ENCODE measurements at places on chromosomes 5 and 9. TPM values are rescaled to one million over a fixed set of nuclear protein-coding genes. Genes with fewer than 3 reads are reported as not detected.

GRCh38 chr5:170426786-170427185 lies 37.6 kb upstream of the KCNMB1 start:
- H3K27ac ChIP-seq, result no peak overlapping the region
- no peaks in the 10 kb centered on the region for H3K36me3 ChIP-seq
- H3K4me3 ChIP-seq, result no peak overlapping the region
- no peaks in the 10 kb centered on the region for H3K27me3 ChIP-seq

GRCh38 chr9:17342696-17343095 lies 207.9 kb downstream of the CNTLN start:
- peaks cover 9% of the 10 kb centered on the region for H3K36me3 ChIP-seq
- H3K27me3 ChIP-seq, result no peaks in the 10 kb centered on the region
- H3K4me1 ChIP-seq, result no peaks in the 10 kb centered on the region
- no peak overlapping the region for H3K4me3 ChIP-seq

DNA sequence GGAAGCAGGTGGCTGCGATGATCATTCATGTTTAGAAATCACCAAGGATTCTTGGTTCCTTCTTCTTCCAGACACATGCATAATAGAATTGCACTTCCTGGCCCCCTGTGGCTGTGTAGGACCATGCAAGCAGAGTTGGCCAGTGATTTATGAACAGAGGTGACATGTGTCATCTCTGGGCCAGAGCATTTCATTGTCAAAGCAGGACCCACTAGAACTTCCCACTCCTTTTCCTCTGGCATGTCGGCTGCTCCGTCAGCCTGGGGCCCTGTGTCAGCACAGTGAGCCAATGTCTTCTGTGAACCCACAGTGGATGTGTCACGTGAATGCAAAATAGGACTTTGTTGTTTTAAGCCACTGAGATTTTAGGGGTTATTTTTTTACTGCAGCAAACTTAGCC lies 59.2 kb downstream of the HSD17B3 start:
- no peaks in the 10 kb centered on the region for H3K36me3 ChIP-seq
- H3K4me3 ChIP-seq, result no peak overlapping the region
- DNase-seq, result no peak
- H3K4me1 ChIP-seq, result no peaks in the 10 kb centered on the region
- no peak overlapping the region for H3K27ac ChIP-seq

GRCh38 chr9:135082536-135082935 lies 4.9 kb upstream of the OLFM1 start:
- no peak overlapping the region for H3K27ac ChIP-seq
- peaks cover 16% of the 10 kb centered on the region for H3K4me1 ChIP-seq
- peaks cover 12% of the 10 kb centered on the region for H3K27me3 ChIP-seq
- H3K4me3 ChIP-seq, result no peak overlapping the region
- H3K36me3 ChIP-seq, result no peaks in the 10 kb centered on the region

GRCh38 chr5:151078490-151079262 lies 2.2 kb downstream of the TNIP1 start:
- peaks cover 4% of the 10 kb centered on the region for H3K36me3 ChIP-seq
- no peaks in the 10 kb centered on the region for H3K27me3 ChIP-seq
- H3K4me1 ChIP-seq, result peaks cover 67% of the 10 kb centered on the region
- peak; percentile 56 for DNase-seq

DNA sequence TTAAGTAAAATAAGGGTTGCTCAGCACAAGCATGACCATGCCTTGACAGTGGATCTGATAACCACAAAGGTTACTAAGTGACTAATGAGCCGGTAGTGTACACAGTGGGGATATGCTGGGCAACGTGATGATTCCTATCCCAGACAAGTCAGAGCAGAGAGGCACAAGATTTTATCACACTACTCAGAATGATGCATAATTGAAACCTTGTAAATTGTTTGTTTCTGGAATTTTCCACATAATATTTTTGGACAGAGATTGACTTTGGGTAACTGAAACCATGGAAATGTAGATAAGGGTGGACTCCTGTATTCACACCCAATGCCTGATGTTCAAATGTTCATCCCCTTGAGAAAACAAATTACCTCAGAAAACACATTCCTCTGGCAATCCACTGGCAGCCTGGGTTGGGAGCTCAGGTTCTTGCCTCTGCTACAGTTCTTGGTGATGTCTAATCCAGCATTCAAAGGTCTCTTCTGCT lies 16.2 kb upstream of the ERAP1 start:
- no peak overlapping the region for H3K4me3 ChIP-seq
- no peak overlapping the region for H3K27ac ChIP-seq
- DNase-seq, result no peak

- no peak overlapping the region for H3K27ac ChIP-seq
- H3K27me3 ChIP-seq, result no peaks in the 10 kb centered on the region
- peaks cover 88% of the 10 kb centered on the region for H3K36me3 ChIP-seq
- no peaks in the 10 kb centered on the region for H3K4me1 ChIP-seq
- H3K4me3 ChIP-seq, result no peak overlapping the region
These were observed 16.7 kb downstream of the ERAP1 start for GRCh38 chr5:96790961-96791504.

DNA sequence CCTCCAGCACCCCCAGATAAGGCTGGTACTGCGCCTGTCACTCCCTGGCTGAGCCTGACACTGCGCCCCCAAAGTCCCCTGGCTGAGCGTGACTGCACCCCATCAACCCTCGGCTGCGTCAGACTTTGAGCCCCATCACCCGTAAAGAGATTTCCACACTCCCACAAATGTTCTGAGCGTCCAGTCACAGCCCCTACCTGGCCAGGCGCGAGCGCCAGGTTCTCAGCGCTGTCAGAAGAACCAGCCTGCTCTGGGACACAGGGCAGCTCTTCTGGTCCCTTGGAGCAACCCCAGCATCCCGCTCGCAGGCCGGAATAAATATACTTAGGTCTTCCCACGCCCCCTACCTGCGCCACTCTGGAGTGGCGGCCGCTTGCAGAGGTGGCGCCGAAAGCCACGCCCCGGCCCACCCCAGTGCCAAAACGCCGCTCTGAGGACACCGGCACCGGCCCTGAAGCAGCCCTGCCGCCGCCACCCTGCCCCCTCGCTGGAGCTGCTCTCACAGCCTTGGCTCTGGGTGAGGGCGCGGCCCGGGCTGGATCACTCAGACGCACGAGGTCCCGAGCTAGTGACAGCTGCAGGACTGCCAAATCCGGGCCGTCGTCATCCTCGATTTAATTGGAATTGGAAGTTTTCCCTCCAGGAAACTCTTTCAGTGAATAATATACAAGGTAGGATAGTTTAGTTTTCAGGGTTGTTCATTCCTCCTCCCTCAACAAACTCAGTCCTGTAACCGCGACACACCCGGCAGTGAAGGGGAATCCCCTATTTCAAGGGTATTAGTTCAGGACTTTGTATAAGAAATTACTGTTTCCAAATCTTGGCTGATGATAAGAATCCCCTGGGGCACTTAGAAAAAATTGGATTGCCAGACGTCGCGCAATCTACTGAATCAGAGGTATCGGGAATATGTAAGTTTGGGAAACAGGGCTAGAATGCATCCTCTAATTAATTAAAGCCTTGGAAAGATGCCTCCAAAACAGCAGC lies 1.2 kb upstream of the CEMIP2 start:
- H3K36me3 ChIP-seq, result no peaks in the 10 kb centered on the region
- H3K4me3 ChIP-seq, result peak overlapping the region; percentile 83
- no peaks in the 10 kb centered on the region for H3K27me3 ChIP-seq
- peak overlapping the region; percentile 94 for H3K27ac ChIP-seq

Gene SKP2
- 12.1 TPM for total RNA-seq

Gene C9orf152
- 27.6 TPM for total RNA-seq

Gene ZNF300
- 1.8 TPM for total RNA-seq

- DNase-seq, result peak; percentile 74
- H3K27me3 ChIP-seq, result no peaks in the 10 kb centered on the region
- H3K4me3 ChIP-seq, result no peak overlapping the region
- H3K27ac ChIP-seq, result no peak overlapping the region
These were observed 170.3 kb downstream of the PDZD2 start for GRCh38 chr5:31809050-31809870.

DNA sequence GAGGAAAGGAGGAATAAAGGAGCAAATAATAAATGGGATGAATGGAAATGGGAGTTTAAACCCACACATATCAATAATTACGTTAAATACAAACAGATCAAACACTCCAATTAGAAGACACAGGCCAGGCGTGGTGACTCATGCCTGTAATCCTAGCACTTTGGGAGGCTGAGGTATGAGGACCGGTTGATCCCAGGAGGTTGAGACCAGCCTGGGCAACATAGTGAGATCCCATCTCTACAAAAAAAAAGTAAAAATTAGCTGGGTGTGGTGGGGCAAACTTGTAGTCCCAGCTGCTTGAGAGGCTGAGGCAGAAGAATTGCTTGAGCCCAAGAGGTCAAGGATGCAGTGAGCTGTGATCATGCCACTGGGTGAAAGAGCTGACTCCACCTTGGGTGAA lies 3.7 kb downstream of the BAAT start:
- H3K4me1 ChIP-seq, result no peaks in the 10 kb centered on the region
- no peaks in the 10 kb centered on the region for H3K36me3 ChIP-seq
- DNase-seq, result no peak
- H3K4me3 ChIP-seq, result no peak overlapping the region
- no peak overlapping the region for H3K27ac ChIP-seq

DNA sequence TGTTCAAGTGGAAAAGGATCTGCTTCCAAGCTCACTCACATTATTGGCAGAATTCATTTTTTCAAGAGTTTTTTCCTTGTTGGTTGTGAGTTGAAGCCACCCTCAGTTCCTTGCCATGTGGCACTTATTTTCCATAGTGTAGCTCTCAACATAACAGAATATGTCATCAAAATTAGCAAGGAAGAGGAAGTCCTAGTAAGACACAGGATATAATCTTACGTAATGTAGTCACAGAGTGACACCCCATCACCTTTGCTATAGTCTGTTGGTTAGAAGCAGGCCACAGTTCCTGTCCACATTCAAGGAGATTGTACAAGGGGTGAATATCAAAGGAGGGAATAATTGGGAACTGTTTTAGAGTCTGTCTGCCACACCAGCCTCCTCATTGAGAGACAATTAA lies 15.7 kb downstream of the IRGM start:
- DNase-seq, result no peak
- H3K4me3 ChIP-seq, result no peak overlapping the region
- H3K4me1 ChIP-seq, result no peaks in the 10 kb centered on the region

- no peaks in the 10 kb centered on the region for H3K27me3 ChIP-seq
- no peak overlapping the region for H3K27ac ChIP-seq
- H3K36me3 ChIP-seq, result peaks cover 35% of the 10 kb centered on the region
- peaks cover 8% of the 10 kb centered on the region for H3K4me1 ChIP-seq
- H3K4me3 ChIP-seq, result no peak overlapping the region
These were observed 7.0 kb downstream of the MAMDC4 start for GRCh38 chr9:136858844-136859757.

Gene PIP5KL1
- total RNA-seq, result 3.5 TPM

Gene SYK
- total RNA-seq, result 63.8 TPM

GRCh38 chr5:171773106-171773505 lies 12.5 kb upstream of the SMIM23 start:
- no peak for DNase-seq
- H3K4me1 ChIP-seq, result no peaks in the 10 kb centered on the region
- no peaks in the 10 kb centered on the region for H3K27me3 ChIP-seq
- no peak overlapping the region for H3K4me3 ChIP-seq
- H3K27ac ChIP-seq, result no peak overlapping the region
- H3K36me3 ChIP-seq, result no peaks in the 10 kb centered on the region

Gene PCDHGA8
- 1.2 TPM for total RNA-seq

Gene PCDHA1
- total RNA-seq, result not detected

Gene SPINK7
- total RNA-seq, result not detected

Gene IFNB1
- total RNA-seq, result not detected

DNA sequence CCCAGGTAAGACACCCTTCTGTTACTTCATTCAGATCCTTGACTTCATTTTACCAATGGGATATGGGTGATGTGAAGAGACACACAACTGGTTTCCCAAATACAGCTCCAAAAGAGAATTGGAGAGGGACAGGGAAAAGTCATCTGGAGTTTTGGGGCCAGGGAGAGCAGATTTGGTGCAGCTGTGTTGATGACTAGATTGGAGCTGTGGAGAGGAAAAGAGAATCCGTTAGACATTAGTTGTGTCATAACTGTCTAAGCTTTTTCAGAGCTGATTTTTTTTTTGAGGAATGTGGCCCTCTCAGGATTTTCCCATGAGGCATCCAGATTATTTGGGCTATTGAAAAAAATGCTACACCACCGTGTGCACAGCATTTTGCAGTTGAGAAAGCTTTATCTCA lies 423.4 kb downstream of the DMAC1 start:
- H3K36me3 ChIP-seq, result no peaks in the 10 kb centered on the region
- H3K27me3 ChIP-seq, result no peaks in the 10 kb centered on the region
- no peak overlapping the region for H3K27ac ChIP-seq
- DNase-seq, result no peak

Gene SGCD
- total RNA-seq, result 7.5 TPM

DNA sequence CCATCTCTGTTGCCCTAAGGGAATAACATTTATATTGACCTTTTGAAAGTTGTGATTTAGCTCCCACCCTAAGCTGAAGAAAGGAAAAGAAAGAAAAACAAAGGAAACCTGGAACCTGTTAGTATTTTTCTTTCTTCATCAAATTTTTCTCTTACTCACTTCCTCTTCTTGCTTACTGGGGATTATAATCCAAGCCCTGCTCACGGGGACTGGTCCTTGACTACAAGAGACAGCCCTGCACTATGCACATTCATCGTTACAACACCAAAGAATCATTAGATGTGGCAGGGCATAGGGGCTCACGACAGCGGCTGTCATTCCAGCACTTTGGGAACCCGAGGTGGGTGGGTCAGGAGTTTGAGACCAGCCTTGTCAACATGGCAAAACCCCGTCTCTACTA lies 37.8 kb upstream of the LPAR1 start:
- no peak for DNase-seq
- H3K4me1 ChIP-seq, result no peaks in the 10 kb centered on the region
- no peaks in the 10 kb centered on the region for H3K27me3 ChIP-seq
- H3K4me3 ChIP-seq, result no peak overlapping the region

GRCh38 chr9:129894120-129894823 lies 59.0 kb downstream of the USP20 start:
- no peak overlapping the region for H3K27ac ChIP-seq
- no peak overlapping the region for H3K4me3 ChIP-seq
- no peak for DNase-seq
- peaks cover 20% of the 10 kb centered on the region for H3K36me3 ChIP-seq

- no peaks in the 10 kb centered on the region for H3K27me3 ChIP-seq
- H3K27ac ChIP-seq, result no peak overlapping the region
- no peak overlapping the region for H3K4me3 ChIP-seq
These were observed 865.1 kb downstream of the CDH18 start for GRCh38 chr5:19122923-19123322.

DNA sequence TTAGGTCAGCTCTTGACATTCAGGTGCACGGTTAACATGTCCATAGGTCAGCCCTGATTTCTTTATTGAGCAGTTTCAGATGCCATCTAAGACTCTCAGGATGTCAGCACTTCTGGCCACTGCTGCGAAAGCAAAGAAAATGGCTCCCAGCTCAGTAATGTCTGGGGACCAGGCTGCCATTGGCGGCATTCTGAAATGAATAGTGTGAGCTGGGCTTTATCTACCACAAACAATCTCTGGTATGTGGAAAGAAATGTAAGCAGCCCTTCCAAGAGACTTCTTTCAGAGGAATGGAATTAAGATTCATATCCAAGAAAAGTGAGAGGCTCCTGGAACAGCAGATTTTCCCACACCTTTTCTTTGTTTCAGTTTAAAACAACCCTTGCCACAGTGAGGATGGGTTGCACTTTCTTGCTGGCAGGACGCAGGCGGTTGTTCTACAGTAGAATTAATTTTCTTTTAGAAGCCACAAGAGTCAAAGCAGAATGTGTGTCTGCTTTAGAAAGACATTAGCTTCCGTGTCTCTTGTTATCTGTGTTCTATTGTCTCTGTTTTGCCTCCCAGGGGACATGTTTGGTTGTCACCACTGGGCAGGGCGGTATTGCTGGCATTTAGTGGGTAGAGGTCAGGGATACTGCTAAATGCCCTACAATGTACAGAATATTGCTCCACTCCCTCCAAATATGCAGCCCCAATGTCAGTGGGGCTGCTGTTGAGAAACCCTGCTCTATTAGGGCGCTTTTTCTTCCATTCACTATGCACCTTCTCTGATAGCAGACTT lies 149.9 kb upstream of the ANKH start:
- no peak overlapping the region for H3K4me3 ChIP-seq
- no peaks in the 10 kb centered on the region for H3K4me1 ChIP-seq
- no peak overlapping the region for H3K27ac ChIP-seq
